Smooth muscle cell of the brain vasculature (primary cell): ENCODE measurements at places on chromosomes 2 and 18.

DNA sequence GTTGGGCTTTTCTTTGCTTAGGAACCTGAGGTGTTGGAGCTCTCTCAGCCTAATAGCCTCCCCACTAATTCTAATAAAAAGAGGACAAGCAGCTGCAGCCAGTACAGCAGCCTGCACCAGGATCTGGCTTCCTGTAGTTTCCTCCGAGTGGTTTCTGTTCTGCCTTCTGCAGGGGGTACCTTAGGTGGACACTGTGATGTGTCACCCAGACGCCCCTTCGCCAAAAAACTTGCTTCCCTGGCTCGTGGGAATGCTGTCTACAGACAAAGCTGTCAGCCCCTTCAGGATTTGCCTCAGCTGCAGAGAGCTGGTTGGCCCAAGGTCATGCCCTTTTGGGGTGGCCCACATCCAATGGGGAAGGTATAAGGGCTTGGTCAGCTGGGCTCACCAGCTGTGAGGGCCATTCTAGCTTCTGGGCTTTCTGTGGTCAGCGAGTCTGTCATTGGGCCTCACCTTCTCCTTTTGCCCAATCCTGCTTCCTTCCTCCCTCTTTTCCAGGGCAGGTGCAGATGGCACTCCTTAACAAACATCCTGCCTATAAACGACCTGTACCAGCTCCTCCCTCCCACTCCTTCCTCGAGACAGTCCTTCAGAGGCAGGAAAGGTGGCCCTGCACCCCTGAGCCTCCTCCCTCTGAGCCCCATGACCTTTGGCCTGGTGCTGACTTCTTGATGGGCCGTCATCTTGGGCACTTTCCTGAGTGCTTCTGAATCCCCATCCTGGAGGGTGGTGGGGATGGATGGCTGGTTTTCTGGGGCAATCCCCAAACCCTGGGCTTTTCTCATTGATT is 44.0 kb upstream of the ROCK2 start:
- no peak for DNase-seq

- DNase-seq = no peak
These were observed 85.0 kb downstream of the VSNL1 start for GRCh38 chr2:17625446-17625845.

GRCh38 chr18:8262221-8262620 is 347.0 kb upstream of the RAB12 start:
- no peak for DNase-seq

GRCh38 chr18:45517181-45517741 is 98.0 kb upstream of the SLC14A2 start:
- DNase-seq = peak; percentile 93

GRCh38 chr18:8844721-8845148 is 139.4 kb downstream of the MTCL1 start:
- no peak for DNase-seq

DNA sequence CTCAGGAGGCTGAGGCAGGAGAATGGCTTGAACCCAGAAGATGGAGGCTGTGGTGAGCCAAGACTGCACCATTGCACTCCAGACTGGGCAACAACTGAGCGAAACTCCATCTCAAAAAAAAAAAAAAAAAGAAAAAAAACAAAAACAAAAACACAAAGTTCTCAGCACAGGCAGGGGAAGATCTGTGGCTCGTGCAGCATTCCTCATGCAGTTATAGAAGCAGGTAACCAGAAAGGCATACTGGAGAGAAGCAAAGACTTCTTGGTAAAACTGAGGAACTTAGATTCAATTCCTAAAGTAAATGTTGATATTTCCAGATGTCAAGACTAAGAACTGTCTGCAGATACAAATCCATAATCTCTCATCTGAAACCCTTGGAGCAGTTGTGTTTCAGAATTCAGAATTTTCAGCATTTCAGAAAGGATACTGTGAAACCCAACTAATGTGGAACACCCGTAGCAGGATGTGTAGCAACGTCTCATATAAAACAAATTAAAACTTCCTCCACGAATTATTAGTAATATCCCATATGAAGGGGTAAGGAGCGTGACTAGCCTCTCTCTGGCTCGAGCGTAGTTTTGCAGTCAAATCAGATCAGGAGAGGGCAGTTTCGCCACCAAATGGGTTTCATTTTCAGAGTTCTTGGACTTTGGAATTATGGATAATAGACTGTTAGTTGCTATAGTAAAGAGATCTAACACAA is 13.2 kb upstream of the SLC25A52 start:
- no peak for DNase-seq

- no peak for DNase-seq
These were observed 38.1 kb downstream of the SLC39A10 start for GRCh38 chr2:195695002-195695631.

DNA sequence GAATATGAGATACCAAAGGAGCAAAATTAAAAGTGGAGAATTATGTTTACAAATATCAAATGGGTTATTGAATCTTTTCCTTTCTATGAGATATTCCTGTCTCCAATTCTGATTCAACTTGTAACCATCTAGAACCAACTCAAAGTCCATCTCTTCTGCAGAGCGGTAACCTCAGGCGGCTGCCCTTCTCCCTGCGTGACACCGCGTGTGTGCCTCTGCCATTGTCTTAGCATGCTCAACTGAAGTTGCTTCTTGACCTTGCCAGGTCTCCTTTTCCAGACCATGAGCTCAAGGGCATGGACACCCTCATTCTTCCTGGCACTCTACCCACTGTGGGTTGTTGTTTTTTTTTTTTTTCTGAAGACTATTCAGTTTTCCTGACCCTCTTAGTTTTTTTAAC is 104.0 kb upstream of the FOSL2 start:
- DNase-seq = no peak

DNA sequence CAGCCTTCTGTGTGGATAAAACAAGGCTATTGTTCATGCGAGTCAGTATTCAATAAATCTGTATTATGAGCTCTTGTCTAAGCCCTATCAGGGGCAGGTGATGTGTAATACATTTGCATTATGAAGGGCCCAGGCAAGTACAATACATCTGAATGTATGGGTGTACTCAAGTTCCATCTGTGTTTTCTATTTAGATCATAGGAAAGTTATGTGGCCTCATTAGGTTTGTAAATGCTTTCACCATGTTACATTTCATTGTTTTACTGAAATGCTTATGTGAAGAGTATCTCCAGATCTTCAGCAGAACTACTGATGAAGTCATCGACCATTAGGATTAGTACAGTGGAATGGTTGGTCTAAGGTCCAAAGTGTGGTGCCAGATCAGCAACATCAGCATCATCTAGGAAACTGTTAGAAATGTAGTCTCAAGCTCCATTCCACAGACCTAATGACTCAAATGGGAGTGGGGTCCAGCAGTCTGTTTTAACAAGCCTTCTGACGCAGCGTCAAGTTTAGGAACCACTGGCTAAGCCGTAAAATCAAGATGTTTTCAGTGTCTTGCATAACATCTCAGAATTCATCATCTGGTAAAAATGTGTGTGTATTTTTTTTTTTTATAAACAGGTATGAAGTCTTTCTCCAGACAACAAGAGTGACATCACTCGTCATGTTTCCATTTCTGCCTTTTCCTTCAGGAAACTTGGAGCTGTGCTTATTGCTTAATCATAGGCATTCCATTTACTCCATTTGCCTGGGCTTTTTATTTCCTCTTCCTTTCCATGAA is 80.5 kb downstream of the LYPD6 start:
- no peak for DNase-seq

GRCh38 chr2:12918835-12919445 is 202.2 kb downstream of the TRIB2 start:
- DNase-seq = no peak

DNA sequence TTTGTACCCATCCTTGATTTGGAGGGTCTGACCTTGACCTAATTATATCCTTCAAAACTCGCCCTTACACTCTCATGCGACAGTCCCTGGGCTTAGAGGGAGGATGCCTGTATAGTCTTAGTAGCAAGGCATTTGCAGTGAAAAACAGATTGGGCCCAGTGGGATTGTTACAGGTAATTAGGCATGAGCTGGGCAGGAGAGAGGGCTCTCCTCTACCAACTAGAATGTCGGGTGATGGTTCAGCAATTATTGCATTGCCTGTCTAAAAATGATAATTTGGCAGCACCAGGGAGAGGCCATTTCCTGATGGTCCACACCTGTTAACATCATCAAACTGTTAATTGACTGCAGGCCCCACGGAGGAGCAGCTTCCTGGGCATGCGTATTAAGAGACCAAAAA is 32.4 kb downstream of the COMMD1 start:
- DNase-seq = no peak

DNA sequence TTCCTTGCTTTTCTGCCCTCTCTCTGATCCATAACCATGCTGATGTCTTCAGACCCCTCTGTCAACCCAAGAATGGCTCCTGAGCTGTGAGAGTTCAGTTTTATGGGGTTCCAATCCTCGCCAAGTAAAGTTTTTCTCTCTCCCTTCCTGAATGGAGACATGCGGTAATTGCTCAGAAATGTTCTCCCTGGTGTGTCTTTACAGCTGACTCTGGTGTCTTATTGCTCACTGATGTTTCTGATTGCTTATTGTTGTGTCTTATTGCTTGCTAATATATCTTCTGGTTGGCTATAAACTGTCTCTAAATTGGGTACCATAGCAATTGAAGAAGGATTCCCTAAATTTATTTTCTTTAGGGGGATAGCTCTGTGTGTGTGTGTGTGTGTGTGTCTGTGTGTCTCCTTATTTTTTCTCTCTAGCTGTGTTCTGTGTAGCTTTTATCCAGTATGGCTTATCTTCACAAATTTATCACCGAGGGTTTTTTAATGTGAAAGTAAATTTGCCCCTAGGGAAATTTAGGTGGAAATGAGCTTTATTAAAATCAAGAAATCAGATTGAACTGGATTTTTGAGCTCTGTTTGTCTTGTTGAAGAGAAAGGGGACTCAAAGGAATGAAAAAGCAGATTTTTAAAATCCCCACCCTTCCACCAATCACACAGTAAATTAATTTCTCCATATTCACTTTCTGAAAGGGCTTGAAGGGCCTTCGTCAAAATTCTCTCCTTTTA is 19.5 kb downstream of the MGAT5 start:
- no peak for DNase-seq

DNA sequence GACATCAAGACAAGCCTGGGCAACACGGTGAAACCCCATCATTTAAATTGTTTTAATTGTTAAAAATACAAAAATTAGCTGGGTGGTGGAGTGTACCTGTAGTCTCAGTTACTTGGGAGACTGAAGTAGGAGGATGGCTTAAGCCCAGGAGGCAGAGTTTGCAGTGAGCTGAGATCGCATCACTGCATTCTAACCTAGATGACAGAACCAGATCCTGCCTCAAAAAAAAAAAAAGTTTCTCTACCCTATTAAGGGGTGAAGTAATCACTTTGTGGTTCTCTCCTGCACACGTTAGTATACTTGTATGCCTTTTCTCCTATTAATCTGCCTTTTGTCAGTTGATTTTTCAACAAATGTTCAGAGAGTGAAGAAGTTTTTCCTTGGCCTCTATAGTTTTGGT is 18.1 kb upstream of the PUM2 start:
- DNase-seq = no peak

DNA sequence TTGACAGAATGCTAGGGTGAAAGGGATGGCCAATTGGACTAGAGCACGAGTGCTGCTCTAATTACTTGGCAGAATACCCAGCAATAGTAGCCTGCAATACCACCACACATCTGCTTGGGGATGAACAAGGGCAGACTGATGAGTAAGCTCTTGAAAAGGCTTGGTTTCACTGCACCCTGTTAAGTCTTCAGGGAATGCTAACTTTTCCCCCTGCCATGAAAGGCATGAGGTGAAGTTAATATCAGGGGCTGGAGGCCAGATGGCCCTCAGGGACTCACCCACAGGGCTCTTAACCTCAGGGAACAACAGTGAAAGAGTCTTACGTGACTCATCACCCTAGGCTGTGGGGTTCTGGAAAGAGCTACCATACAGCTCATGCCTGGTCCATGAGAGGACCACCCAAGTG is 51.7 kb upstream of the MYL1 start:
- no peak for DNase-seq

GRCh38 chr2:172427990-172428831 is 825 bp downstream of the ITGA6 start:
- no peak for DNase-seq

- DNase-seq = no peak
These were observed 433.7 kb upstream of the TNP1 start for GRCh38 chr2:217293607-217294006.

- no peak for DNase-seq
These were observed 16.9 kb upstream of the TEX44 start for GRCh38 chr2:231575612-231576256.

- DNase-seq = no peak
These were observed 36.8 kb downstream of the STON1 start for GRCh38 chr2:48566592-48567310.

DNA sequence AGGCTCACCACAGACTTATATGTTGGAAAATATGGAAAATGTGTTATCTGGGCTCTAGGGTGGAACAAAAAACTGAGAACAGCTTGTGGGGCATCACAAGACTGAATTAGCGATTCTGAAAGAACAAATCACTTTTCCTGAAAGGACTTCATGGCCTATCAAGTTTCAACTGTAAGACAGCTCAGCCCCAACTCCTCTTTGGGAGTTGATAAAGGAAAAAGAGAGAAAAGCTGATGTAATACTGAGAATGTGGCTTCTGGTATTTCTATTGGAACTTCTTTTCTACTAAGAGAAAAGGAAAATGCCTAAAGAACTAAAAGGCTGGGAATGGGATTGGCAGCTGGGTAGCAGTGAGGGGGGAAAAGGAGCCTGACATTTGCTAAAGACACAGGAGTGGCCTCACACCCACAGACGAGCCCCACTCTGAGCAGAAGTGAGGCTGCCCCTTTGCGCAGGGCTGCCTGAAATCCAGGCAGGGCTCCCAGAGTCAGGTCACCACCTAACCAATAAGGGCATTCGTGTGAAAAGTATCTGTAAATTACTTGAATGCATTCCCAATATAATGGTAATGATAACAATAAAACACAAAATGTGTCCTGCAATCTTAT is 75.6 kb downstream of the LRP2 start:
- no peak for DNase-seq

GRCh38 chr18:74828200-74828599 is 230.5 kb downstream of the ZNF407 start:
- DNase-seq = no peak

DNA sequence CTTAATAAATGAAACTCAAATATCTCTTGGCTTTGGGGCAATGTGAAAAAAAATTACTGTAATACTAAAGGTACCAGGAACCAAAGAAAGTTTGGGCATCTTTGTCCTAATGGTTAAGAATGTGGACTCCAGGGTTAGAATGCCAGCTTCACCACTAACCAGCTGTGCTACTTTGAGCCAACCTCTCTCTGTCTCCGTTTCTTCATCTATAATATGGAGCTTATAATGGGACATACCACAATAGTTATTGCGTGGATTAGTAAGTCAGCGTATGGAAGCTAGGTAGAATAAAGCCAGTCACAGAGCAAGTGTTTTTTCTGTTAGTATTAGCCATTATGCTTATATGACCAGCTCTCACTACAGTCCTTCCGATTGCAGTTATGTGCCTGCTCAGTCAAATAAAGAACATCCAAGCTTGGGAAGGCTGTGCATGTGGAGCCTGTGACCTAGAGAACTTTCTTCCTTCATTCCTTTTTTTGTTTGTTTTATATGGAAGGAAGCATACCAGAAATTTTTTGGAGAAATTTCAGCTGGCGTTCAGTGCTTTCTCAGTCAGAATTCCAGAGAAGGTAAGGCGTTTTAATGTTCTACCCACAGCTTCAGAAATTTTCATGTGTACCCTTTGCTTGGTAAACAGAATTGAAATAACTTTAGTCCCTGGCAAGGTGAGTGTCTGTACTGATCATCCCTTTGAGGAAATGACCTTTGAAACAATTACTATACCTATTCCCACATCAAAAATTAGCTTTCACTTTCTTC is 114.0 kb upstream of the RND3 start:
- DNase-seq = no peak

GRCh38 chr2:170224692-170225294 is 46.8 kb downstream of the MYO3B start:
- no peak for DNase-seq

- DNase-seq = no peak
These were observed at the start of gene APCDD1 for GRCh38 chr18:10453806-10454680. TSS of gene APCDD1 (plus strand) at chr18:10454635. CDS start at chr18:10454982, 347 bp downstream.
